ENCODE measurements at places on chromosomes 1 and 21.

DNA sequence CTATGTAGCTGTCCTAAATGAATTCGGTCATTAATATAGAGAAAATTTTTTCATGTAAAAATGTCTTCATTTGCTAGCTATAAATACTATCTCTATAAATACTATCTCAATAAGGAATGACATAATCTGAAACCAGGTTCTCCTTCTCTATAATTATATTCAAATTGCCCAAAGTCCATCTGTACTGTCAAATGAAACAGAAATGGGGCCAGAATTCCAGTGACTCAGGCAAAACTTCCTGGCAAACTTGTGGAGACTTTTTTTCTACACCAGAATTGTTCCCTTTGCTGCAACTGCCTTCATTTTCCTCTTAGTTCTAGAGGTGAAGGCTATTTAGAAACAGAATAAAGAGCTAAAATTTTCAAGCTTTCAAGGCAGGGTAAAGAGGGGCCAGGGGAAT is 152.5 kb downstream of the KCNH1 start:
- no peak for ATAC-seq

DNA sequence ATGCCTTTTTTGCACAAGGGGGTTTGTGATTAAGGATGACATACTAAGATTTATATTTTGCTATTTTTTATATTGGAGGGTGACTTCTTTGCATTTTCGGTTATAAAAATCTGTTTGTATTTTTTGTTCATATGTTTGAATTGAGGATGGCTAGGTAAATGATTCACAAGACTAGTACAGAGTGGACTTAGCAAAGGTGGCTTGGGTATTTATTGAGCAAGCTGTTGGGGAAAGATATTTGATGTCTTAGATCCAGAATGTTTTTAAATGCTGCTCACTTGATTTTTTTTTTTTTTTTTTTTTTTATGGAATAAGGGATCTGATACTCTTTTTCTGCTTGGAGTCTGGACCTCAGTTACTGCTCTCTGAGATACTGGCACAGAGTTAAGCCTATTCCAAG is 100.6 kb downstream of the DNM3 start:
- ATAC-seq = no peak

DNA sequence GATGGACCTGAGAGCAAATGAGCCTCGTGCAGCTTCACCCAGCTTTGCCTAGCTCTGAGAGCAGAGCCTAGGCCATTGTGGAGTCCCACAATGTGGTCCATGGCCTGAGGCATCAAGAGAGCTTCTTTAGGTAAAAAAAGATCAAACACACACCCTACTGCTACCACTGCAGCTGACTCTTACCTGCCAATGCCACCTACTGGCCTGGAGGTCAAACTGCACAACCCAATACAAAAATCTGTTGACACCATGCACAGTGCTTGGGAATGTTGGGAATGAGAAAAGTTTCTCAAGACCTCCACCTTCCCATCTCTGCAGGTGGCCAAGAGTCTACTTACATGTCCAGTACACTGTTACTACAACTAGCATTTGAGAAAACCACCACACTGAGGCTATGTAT is 60.6 kb downstream of the UCHL5 start:
- peak; percentile 49 for ATAC-seq

DNA sequence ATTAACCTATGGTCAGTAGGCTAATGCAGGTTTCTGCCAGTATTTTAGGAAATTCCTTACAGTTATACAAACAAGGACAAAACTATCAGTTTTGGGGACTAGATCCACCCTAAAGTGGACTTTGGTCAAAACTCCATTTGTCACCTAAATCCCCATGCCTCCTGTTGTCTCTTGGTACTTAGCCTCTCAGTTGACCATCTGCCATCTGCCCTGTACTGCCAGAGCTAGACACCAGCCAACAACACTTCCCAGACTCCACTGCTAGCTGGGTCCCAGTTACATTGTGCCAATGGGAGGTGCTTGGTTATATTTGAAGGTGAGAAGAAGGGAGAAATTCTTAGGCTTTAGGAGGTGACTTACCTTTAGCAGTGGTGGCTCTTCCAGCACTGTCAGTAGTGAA is 17.0 kb upstream of the BSDC1 start:
- ATAC-seq = no peak

GRCh38 chr1:41765152-41765551 is 153.6 kb downstream of the HIVEP3 start:
- no peak for ATAC-seq

GRCh38 chr1:205986292-205986691 is 16.9 kb downstream of the RAB7B start:
- ATAC-seq = no peak

DNA sequence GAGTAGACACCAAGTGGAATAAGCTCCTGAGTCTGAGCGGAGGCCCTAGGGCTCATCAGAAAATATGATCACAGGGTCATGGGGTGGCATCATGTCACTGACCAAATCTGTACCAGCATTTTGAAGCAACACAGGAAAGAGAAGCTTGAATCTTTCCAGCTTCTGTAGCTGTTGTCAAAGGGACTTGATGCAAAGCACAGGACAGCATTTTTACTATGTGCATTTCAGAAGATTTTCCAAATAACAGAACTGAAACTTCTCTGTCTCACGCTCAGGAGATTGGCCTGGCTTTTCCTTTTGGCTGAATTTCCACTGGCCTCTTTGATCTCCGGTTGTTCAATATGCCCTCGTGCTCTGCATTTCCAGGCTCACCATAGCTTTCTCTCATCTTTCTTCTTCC is 127.2 kb upstream of the ATP1B1 start:
- ATAC-seq = no peak

- no peak for ATAC-seq
Observed at GRCh38 chr1:16260814-16261213, 23.8 kb upstream of the CPLANE2 start.

GRCh38 chr1:31302709-31303441 is 6.0 kb downstream of the ZCCHC17 start:
- no peak for ATAC-seq

DNA sequence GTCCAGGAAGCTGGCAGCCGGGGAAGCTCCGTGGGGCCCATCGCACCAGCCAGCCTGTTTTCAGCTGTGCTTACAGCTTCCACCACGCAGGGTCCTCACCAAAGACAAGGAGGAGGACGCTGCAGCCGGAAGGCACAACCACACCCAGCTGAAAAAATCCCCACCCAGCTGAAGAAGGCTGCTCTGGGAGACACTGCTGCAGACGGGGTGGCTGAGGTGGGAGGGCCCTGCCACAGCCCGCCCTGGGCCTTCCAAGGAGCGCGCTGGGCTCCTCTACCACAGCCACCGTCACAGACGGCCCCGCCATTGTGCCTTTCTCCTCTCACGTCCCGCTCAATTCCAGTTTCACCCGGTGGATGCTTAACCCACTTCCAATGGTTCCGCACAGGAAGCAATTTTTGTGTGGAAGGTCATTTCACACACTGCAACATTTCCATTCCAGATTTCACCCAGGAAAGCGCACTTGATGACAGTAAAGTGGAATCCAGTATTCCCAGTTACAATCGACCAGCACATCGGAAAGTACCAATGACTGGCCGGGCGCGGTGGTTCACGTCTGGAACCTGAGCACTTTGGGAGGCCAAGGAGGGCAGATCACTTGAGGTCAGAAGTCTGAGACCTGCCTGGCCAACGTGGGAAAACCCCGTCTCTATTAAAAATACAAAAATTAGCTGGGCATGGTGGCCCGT is 47.9 kb downstream of the NPHP4 start:
- no peak for ATAC-seq

- ATAC-seq = peak; percentile 19
Observed at GRCh38 chr1:219427403-219427802, 185.5 kb downstream of the ZC3H11B start.

DNA sequence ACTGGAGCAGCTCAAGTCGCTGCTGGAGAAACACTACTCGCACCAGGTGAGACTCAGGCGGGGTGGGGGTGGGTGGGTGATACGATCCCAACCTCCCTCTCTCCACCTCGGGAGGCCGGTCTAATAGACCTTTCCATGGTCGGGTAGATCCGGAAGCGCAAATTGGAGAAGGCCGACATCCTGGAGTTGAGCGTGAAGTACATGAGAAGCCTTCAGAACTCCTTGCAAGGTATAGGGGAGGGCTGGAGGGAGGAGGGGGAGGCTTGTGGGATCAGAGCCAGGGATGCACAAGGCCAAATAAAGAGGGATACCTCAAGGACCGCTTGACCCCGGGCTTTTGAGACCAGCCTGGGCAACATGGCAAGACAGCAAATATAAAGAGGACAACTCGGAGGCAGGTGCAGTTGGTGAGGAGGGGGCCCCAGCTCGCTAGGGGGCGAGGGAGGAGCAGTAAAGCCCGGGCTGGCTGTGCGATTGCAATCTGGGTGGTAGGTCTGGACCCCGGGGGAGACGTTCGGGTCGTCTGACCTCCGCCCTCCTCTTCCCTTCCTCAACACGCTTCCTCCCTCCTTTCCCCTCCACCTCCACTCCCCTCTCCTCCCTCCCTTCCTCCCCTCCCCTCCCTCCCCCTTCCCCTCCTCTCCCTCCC is 546 bp downstream of the HES3 start:
- no peak for ATAC-seq

- ATAC-seq = no peak
Observed at GRCh38 chr1:2591581-2592261, 5.1 kb downstream of the PRXL2B start.

DNA sequence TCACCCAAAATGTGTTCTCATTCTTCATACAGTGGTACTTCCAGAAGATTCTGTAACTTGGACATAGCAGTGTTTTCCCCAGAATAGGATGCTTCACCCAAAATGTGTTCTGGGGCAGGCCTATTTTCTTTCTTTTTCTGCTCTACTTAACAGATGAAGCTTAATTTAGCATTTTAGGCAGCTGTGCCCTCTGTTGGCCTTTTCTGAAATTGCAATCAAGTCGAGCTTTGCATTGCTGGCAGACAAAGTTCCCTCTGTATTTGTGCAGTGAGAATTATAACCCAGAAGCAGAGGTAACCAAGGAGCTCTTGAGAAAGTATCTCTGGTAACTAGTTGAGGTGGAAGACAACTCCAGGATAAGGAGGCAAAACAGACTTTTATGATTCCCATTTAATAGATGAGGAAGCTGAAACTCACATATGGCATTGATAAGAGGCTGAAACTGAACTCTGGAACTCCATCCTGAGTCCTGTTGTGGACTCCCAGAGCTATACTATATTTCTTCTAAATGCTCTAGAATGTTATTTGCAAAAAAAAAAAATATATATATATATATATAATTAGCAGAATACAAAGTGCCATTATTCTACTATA is 50.3 kb upstream of the L1TD1 start:
- ATAC-seq = no peak

- no peak for ATAC-seq
Observed at GRCh38 chr1:35447278-35447677, 109.9 kb downstream of the KIAA0319L start.

DNA sequence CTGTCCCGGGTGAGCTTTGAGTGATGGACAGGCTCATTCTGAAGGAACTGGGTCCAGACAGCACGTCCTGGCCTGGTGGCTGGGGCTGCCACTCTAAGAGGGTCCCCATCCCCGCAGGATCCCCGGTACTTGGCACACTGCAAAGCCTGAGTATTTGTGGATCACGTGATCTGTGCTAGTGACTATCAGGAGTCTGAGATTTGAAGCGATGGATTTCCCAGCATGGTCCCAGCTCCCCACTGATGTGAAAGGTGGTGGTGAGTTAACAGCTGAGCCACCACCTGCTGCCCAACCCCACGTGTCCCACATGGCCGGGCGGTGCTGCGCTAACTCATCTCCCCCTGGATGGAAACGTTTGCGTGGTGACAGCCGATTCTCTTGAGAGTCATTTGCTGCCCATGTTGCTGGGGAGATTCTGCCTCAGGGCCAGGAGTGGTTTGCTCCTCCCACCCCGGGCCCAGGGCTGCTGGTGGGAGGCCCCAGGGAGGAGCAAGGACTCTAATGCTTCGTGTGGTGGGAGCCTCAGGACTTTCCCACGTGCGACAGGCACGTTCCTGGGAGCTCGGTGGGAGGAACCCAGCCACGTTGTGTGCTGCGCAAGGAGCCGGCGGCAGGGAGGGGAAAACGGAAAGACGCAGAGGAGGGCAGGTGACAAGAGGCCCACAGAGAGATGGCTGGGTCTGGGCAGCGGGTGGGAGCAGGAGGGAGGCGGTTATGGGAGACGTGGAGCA is 15.1 kb downstream of the FAAP20 start:
- ATAC-seq = no peak

GRCh38 chr1:244344001-244344400 is 107.7 kb downstream of the ADSS2 start:
- ATAC-seq = no peak

DNA sequence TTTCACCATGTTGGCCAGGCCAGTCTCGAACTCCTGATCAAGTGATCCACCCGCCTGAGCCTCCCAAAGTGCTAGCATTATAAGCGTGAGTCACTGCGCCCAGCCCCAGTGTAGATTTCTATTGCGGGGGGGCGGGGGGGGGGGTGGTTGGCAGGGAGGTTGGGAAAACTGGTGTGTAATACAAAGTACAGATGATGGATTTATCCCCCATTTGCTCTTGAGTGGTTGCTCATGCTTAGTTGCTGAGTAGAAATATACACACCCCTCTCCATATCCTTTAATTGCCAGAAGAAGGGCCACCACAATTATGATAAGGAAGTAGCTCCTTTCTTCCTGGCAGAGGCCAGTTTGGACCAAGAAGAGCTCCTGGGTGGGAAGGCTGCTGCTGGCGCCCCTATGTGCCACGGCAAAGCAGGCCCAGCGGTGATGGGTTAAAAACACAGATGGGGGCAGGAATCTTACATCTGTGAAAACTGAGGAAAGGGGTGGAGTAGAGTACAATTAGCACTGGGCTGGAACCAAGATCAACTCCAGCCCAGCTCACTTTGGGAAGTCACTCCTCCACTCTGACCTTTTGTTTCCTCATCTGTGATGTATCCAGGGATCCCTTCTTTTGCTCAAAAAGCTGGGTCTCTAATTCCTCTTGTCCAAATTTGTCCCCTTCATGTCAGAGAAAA is 55.2 kb downstream of the MRPL37 start:
- no peak for ATAC-seq

- no peak for ATAC-seq
Observed at GRCh38 chr1:207740207-207740606, 11.6 kb upstream of the CD46 start.

- ATAC-seq = no peak
Observed at GRCh38 chr21:26810676-26811415, 34.4 kb downstream of the ADAMTS1 start.

DNA sequence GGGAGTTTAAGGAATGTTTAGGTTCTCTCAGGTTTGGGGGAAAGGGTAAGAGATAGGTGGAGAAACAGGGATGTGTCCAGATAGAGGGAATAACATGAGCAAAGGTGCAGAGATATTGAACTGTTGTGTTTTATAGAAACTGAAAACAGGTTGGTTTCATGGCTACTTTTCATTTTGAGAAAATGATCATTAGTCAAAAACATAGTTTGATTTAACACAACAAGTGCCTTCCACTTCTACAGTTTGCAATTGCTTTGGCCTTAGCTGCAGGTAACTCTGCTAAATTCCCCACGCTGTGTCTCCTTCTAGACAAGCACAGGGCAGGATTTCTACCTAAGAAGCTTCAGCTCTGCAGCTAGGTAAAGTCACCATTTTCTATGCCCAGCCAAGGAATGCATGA is 124.9 kb downstream of the RGS2 start:
- peak; percentile 20 for ATAC-seq

- no peak for ATAC-seq
Observed at GRCh38 chr1:176379626-176380339, 83.2 kb upstream of the PAPPA2 start.

GRCh38 chr1:21783679-21784603 is 992 bp upstream of the USP48 start:
- no peak for ATAC-seq
